ENCODE measurements at places on chromosomes 1 and 21.

DNA sequence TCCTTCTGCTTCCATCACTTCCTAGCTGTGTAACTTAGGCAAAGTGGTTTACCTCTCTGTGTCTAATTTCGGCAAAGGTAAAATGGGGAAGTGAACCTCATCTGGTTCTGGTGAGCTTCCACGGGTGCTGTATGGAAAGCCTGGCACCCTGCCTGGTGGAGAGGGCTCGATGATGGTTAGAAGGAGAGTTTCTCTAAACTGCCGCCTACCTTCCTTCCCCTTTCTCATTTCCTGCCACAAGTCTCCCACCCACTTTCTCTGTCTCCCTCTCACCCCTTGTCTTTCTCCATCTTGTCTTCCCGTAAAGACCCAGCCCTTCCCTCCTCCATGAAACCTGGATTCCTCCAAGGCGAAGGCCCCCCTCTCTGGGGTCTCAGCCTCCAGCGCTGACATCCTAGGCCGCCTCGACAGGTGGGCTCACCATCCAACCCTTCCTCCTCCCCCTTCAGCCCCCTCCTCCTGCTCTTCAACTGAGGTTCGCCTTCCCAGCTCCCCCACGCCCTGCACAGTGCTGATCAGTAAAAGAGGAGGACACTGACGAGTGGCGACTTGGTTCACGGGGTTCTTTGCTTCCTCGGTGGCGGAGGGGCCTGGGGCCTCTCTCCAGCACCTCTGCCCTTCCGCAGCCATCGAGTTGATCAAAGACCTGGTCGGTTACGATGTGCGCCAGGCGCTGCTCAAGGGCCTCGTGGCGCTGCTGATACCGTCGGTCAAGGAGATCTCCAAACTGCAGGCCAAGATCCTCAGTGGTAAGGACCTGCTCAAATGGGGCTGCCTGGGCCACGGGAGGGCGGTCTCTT is 7.3 kb downstream of the RNU5D-1 start:
- DNase-seq = no peak

GRCh38 chr1:101338714-101339430 is 102.1 kb downstream of the S1PR1 start:
- no peak for DNase-seq

DNA sequence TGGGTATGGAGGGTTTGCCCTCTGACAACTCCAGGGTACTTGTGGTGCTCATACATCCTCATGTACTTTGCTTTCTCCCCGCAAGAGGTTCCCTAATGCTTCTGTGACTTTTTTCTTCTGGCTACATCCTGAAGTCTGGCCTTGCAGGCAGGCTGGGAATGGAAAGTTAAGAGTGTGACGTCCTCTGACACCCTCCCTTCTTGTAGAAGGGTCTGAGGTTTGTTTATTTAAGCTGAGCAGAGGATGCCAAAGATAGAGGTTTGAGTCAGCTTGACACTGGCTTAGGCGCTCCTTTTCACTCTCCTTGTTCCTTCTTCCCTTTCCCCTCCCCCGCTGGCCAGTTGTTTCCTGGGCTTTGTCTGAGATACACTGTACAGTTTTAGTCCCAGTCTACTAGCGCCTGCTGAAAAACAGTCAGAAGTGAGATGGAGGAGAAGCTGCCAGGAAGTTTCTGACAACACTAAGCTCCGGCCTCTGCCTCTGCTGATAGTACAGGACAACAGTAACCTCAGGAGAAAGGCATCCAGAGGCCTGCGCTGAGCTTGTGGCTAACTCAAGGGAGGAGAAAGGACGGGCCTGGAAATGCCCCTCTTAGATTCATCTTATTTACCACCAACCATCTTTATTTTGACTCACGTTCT is at the start of gene MACF1:
TSS of gene MACF1 (plus strand) at position 255 of the 641 bp plus-strand sequence. CDS start at position 583, 328 bp downstream.
- DNase-seq = peak; percentile 29

GRCh38 chr1:15436881-15437442 is 1.3 kb upstream of the CTRC start:
- no peak for DNase-seq

DNA sequence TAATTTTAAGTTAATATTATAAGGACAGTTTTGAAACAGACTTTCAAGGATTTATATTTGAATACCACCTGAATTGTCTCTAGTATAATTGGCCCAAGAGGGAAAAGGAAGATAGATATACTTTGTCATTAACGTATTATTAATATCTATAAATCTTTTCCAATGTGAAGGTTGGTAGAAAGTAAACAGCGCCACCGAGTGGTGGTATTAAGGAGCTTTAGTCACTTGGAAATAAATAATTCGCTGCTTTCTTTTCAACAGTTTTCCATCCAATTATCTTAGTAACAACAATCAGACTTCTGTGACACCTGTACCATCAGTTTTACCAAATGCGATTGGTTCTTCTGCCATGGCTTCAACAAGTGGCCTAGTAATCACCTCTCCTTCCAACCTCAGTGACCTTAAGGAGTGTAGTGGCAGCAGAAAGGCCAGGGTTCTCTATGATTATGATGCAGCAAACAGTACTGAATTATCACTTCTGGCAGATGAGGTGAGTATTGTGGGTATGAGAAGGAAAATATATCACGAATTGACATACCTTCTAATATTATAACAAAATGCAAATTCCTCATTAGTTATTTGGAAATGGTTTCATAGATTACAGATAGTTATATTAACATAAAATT is 37.7 kb downstream of the SH3GLB1 start:
- DNase-seq = peak; percentile 17

DNA sequence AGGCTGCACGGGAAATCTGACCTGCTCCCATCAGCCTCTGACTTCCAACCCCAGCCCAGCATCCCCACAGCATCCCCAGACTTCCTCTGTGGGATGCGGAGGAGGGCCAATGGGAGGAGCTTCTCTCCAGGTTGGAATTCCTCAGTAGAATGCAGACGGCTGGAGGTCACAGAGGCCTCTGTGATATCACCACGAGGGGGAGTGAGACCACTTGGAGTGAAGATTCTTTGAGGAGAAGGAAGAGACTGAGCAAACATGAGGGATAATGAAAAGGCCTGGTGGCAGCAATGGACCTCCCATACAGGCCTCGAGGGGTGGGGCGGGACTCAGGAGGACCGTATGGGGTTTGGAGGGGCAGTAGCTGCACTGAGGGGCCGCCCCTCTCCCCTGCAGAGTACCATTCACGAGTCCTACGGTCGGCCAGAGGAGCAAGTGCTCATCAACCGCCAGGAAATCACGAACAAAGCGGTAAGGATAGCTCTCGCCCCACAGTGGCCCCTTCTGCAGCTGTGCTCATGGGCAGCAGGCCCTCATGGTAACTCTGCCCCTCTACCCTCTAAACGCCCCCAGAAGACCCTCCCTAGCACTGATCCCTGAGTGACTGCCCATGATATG is at the start of gene CATSPER4:
TSS of gene CATSPER4 (plus strand) at position 230 of the 615 bp plus-strand sequence. CDS start at position 256, 26 bp downstream.
- peak; percentile 67 for DNase-seq

GRCh38 chr1:44421446-44421884 is 16.4 kb downstream of the RNF220 start:
- DNase-seq = peak; percentile 62

DNA sequence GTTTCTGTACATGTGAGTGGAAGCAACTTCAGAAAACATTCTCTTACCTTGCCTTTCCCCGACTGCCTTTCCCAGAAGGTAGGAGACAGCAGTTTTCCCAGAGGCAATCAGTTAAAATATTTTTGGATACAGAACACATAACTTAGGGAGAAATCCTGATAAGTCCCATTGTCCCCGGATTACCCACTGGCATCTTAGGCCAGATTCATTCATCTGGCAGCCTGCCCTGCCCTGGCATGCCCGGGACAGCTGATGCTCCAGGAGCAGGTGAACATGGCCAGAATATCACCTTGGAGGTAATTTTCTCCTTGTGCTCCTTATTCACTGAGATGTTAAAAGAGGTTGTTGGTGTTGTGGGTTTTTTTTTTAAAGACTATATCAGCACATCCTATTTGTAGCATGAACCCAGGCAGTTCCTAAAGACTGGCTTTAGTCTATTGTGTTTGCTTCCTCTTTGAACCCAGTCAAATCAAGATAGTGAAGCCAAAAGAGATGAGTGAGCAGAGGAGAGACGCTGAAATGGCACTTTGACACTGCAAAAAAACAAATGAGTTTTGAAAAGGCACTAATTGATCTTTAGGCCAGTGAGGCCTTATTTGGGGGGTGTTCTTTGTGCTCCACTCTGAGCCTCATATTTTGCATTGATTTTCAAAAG is 139.6 kb downstream of the PLPP3 start:
- DNase-seq = no peak

DNA sequence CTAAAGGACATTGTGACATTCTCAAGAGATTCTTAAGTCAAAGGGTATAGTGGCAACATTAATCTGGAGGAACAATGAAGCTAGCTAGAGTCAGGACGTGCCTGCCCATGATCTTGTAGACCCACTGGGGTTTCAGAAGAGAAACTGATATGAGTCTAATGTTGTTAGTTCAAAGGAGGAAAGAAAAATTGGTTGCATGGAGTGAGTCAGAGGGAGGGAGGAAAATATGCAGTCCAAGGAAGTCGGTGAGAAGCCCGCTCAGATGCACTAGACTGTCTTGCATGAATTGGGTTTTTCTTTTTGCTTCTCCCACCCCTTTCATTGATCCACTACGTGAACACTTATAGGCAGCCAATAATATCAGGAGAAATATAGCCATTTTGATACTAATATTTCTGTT is 53.8 kb upstream of the SYT14 start:
- no peak for DNase-seq

DNA sequence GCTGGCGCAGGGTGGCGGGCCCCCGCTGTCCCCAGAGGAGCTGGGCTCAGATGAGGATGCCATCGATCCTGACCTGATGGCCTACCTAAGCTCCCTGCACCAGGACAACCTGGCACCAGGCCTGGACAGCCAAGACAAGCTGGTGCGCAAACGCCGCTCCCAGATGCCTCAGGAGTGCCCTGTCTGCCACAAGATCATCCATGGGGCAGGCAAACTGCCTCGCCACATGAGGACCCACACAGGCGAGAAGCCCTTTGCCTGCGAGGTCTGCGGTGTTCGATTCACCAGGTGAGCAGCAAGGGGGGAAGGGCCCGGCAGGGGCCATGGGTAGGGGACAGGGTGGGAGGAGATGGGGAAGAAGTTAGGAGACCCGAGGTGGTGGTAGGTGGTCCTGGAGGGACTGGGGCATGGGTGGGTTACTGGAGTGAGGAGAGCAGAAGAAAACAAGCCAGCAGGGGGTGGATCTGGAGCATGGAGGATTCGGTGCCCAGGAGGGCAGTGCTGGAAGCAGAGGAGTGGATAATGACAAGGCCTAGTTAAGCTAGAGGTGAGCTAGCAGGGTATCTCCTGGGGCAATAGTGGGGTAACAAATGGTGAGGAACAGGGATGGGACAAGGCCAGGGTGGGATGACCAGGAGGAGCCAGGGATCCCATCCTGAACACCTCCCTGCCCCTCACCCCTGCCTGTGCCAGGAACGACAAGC is 13.1 kb downstream of the ZBTB7B start:
- DNase-seq = no peak

- DNase-seq = no peak
Measured at GRCh38 chr21:43824333-43825241, 35.2 kb downstream of the RRP1 start.

DNA sequence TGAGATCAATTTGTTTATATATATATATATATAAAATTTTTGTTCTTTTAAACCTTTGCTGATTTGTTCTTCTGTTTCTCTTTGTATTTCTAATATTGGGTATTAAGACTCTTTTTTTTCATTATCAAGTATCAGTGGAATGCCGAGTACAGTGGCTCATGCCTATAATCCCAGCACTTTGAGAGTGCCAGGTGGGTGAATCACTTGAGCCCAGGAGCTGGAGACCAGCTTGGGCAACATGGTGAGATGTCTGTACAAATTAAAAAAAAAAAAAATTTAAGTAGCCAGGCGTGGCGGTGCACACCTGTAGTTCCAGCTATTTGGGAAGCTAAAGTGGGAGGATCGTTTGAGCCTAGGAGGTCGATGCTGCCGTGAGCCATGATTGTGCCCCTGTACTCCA is 67.1 kb downstream of the MAST2 start:
- no peak for DNase-seq

DNA sequence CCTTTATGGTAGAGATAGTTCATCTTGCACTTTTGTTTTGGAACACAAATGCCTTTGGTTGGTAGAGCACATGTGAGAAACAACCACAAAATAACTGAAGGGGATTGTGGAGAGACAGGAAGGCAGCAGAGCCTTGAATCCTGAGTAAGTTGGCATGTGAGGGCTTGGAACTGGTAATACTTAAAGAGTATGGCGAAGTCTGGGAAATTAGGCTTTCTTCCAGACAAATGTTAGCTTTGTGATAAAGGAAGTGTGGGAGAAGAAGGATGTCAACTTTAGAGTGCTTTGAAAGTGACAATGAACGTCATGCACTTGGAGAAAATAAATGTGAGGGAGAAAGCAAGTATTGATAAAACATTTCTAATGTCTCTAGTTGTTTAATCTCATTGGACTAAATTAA is 476.3 kb upstream of the ZRANB2 start:
- DNase-seq = no peak

GRCh38 chr1:186499571-186499970 is 38.7 kb upstream of the PDC start:
- no peak for DNase-seq

GRCh38 chr1:115046751-115047150 is 17.1 kb downstream of the TSHB start:
- DNase-seq = no peak

All from nephron progenitor cell (in vitro differentiated cells).